MCF 10A (cell line): ENCODE measurements at places on chromosomes 4 and X. TPM values are rescaled to one million over a fixed set of nuclear protein-coding genes. Genes with fewer than 3 reads are reported as not detected.

RAB9B gene
- total RNA-seq = 0.07 TPM in 1 of 2 replicates, not detected in the other

ADRA2C gene
- total RNA-seq = 0.28 and 0.32 TPM in 2 replicates

TRMT10A gene
- 17.7 and 19.1 TPM in 2 replicates for total RNA-seq

MOSPD2 gene
- total RNA-seq = 8.9 and 11.3 TPM in 2 replicates

CXXC4 gene
- not detected in 2 replicates for total RNA-seq

ODAM gene
- not detected in 2 replicates for total RNA-seq

NSUN7 gene
- total RNA-seq = not detected in 2 replicates

ACTRT1 gene
- not detected in 2 replicates for total RNA-seq

USP51 gene
- 0.17 TPM in 1 of 2 replicates, not detected in the other for total RNA-seq

UGT2B17 gene
- not detected in 2 replicates for total RNA-seq

HSD17B13 gene
- not detected in 2 replicates for total RNA-seq

YY2 gene
- 2.9 and 3.4 TPM in 2 replicates for total RNA-seq

USP17L30 gene
- not detected in 2 replicates for total RNA-seq
